Ovary (tissue), 10 donors: ENCODE measurements at places on chromosomes 11 and 22. TPM values are rescaled to one million over a fixed set of nuclear protein-coding genes. Genes with fewer than 3 reads are reported as not detected.

GRCh38 chr11:10742460-10743208, 8.4 kb upstream of the CTR9 start:
- H3K27me3 ChIP-seq: no peaks in the 10 kb centered on the region
- H3K36me3 ChIP-seq: no peaks in the 10 kb centered on the region
- H3K4me1 ChIP-seq: peaks cover 8% of the 10 kb centered on the region
- H3K27ac ChIP-seq: no peak overlapping the region
- no peak for DNase-seq
- no peak overlapping the region for H3K4me3 ChIP-seq

Gene PHOX2A
- not detected for total RNA-seq

Gene PRCP
- 56.8 TPM for total RNA-seq

GRCh38 chr11:18485913-18486528, 30.4 kb downstream of the LDHAL6A start:
- no peaks in the 10 kb centered on the region for H3K27me3 ChIP-seq
- H3K4me1 ChIP-seq: no peaks in the 10 kb centered on the region
- no peak overlapping the region for H3K27ac ChIP-seq
- no peaks in the 10 kb centered on the region for H3K36me3 ChIP-seq
- DNase-seq: no peak

Gene APIP
- 27.6 TPM for total RNA-seq

Gene CDC42BPG
- 3.2 TPM for total RNA-seq

DNA sequence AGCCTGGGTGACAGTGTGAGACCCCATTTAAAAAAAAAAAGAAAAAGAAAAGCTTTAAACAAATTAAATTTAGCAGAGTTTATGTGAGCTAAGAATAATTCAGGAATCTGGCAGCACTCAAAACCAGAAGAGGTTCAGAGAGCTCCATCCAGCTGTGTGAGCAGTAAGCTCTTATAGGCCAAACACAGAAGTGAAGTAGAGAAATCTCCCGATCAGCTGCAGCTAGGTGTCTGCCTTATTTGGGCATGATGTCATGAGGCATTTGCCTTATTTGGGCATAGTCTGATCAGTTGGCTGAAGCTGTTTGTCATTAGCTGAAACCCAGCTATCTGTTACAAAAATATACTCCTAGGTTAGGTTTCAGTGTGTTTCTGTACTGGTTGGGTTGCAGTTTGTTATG, 8.2 kb downstream of the MS4A15 start:
- H3K4me3 ChIP-seq: no peak overlapping the region
- DNase-seq: no peak
- no peaks in the 10 kb centered on the region for H3K4me1 ChIP-seq

DNA sequence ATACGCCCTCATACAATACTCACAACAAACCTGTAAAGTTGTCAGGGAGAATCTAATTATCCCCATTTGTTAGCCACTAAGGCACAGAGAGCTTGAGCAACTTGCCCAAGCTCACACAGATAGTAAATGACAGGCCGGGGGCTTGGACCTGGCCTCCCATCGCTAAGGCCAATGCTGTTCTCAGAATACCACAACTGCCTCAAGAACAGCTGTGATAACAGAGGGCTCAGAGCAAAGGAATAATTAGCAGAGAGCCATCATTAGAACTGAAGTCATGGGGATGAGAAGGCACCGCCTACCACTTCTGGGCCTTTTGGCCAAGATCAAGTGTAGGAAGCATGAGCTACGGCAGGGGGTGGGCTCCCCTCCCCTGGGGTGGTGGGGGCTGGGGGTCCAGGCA, 98.6 kb downstream of the FEZ1 start:
- H3K36me3 ChIP-seq: no peaks in the 10 kb centered on the region
- H3K27ac ChIP-seq: no peak overlapping the region

Gene TBX1
- 5.3 TPM for total RNA-seq

Gene OR5B21
- not detected for total RNA-seq

DNA sequence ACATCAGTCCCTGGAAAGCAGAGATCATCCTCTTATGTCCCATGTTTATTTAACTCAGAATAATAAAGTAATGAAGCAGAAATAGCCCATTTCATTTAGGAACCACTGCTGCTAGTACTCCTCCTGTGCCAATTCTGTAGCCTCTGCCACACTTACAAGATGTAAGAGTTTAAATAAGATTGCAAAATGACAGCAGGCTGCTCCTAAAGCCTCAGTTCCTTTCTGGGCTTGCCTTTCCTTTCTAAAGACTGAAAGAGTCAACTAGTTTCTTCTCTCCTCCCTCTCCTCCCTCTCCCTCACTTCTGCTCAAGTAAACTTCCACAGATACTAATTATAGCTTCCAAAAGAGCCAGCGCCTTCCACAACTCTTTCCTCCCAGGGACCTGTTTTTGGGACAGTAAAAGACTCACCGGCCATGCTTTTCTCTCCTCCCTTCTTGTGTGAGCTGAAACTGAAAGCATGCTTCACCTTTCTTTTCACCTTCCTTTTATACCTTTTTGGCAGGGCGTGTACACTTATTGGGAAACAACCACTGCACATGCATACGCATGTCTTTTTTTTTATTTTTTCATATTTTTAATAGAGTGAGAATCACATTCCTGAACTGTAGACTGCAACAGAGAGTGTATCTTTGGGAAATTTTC, 26.1 kb upstream of the CARD16 start:
- DNase-seq: no peak
- H3K4me3 ChIP-seq: no peak overlapping the region
- no peak overlapping the region for H3K27ac ChIP-seq
- H3K4me1 ChIP-seq: no peaks in the 10 kb centered on the region
- H3K27me3 ChIP-seq: no peaks in the 10 kb centered on the region

- no peaks in the 10 kb centered on the region for H3K36me3 ChIP-seq
- no peak overlapping the region for H3K27ac ChIP-seq
- no peaks in the 10 kb centered on the region for H3K27me3 ChIP-seq
- H3K4me1 ChIP-seq: peaks cover 19% of the 10 kb centered on the region
Observed at GRCh38 chr22:46173152-46173551, 22.8 kb downstream of the PPARA start.

- no peaks in the 10 kb centered on the region for H3K36me3 ChIP-seq
- peaks cover 25% of the 10 kb centered on the region for H3K4me1 ChIP-seq
- H3K27ac ChIP-seq: no peak overlapping the region
- DNase-seq: no peak
- no peak overlapping the region for H3K4me3 ChIP-seq
Observed at GRCh38 chr11:66904561-66904960, 47.7 kb downstream of the LRFN4 start.

Gene GAS2
- total RNA-seq: 4.3 TPM

Gene TESMIN
- total RNA-seq: 3.9 TPM

DNA sequence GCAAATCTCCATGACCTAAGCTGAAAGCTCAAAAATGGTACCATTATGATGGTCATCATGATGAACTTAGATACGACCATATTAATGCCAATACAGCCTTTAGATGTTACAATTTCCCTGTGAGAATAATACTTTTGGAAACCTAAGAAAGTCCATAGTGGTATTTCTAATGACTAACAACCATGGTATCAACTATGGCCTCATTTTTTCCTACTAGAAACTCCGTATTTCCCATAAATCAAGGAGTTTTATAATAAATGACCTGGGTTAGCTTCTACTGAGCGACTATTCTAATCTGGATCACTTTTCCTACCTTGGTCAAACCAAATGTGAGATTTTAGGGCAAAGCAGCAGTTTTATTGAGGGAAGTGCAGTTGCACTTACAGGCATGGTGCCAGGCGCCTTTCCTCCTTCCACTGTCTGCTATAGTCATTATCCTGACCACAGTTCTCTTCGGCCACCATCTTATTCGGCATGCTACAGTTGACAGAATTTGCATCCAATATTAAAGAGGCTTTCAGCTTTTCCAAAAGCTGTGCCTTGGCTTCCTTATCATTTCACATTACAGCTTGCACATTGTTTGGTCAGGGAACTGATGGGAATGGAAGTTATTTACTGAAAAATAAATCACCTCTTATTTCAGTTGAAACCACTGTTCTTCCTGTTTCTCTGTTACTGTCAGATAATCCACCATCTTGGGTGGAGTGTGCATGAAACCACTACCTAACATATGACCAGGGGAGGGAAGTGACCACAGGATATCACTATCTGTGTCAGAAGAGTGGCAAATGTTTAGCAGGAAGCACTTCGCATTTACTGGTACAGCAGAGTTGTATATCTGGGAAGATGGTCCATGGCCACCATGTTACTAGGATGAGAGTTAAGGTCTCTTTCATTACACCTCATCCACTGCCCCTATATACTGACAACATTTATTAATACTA, 74.5 kb upstream of the PICALM start:
- H3K36me3 ChIP-seq: no peaks in the 10 kb centered on the region
- H3K27me3 ChIP-seq: no peaks in the 10 kb centered on the region
- peaks cover 1% of the 10 kb centered on the region for H3K4me1 ChIP-seq
- H3K27ac ChIP-seq: no peak overlapping the region

DNA sequence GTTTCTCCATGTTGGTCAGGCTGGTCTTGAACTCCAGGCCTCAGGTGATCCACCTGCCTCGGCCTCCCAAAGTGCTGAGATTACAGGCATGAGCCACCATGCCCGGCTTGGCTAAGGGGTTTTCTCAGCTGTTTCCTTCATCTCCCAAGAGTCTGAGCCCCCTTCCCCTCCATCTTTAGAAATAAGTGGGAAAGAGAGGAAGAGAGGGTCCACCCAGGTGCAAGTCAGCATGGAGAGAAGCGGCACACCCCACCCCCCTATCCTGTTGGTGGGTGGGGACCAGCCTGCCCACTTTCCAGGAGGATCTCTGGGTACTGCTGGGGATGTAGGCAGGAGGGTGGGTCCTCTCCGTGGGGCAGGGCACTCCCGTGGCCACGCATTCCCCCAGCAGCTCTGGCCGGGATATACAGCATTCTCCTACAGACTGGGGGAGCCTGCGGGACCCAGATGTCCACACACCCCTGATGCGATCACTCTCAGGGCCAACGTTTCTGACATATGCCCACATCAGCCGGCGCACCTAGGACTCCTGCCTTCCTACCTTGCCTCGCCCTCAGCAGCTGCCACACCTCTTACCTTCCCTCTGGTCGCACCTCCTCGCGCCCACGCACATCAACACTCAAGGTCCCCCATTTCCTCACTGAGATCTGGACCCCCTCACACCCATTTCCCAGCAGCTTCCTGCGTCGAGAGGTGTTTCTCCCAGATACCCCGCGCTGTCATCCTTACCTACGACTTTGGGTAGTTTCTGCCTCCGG, 8.9 kb downstream of the SCARF2 start:
- H3K4me3 ChIP-seq: no peak overlapping the region
- H3K27me3 ChIP-seq: no peaks in the 10 kb centered on the region
- no peaks in the 10 kb centered on the region for H3K36me3 ChIP-seq
- H3K4me1 ChIP-seq: peaks cover 1% of the 10 kb centered on the region
- DNase-seq: peak; percentile 12

GRCh38 chr11:125514336-125515101, 18.5 kb upstream of the FEZ1 start:
- no peaks in the 10 kb centered on the region for H3K27me3 ChIP-seq
- no peaks in the 10 kb centered on the region for H3K4me1 ChIP-seq
- no peaks in the 10 kb centered on the region for H3K36me3 ChIP-seq
- H3K27ac ChIP-seq: no peak overlapping the region

Gene C11orf52
- total RNA-seq: 5.9 TPM

GRCh38 chr22:35601743-35602615, 15.2 kb downstream of the MB start:
- H3K27me3 ChIP-seq: no peaks in the 10 kb centered on the region
- H3K36me3 ChIP-seq: no peaks in the 10 kb centered on the region
- no peak for DNase-seq

- H3K27ac ChIP-seq: no peak overlapping the region
- H3K4me1 ChIP-seq: no peaks in the 10 kb centered on the region
- DNase-seq: no peak
- no peaks in the 10 kb centered on the region for H3K27me3 ChIP-seq
Observed at GRCh38 chr11:61082062-61082870, 20.0 kb upstream of the CD5 start.

DNA sequence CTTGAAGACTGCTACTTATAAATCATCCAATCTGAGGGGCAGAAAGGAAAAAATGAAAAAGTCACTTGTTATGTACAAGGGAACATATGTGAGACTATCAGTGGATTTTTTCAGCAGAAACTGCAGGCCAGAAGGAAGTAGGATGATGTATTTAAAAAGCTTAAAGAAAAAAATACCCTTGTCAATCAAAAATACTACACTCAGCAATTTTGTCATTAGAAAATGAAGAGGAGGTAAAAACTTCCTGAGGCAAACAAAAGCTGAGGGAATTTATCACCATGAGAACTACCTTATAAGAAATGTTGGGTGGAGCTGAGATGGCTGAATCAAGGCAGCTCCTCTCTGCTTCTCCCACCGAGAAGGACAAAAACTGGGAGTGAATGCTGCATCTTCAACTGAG, 21.1 kb downstream of the MRGPRX2 start:
- H3K4me1 ChIP-seq: no peaks in the 10 kb centered on the region
- H3K27me3 ChIP-seq: no peaks in the 10 kb centered on the region
- no peaks in the 10 kb centered on the region for H3K36me3 ChIP-seq
- no peak overlapping the region for H3K4me3 ChIP-seq
- DNase-seq: no peak
- H3K27ac ChIP-seq: no peak overlapping the region

Gene MMP27
- total RNA-seq: not detected

Gene MFNG
- total RNA-seq: 4.4 TPM

DNA sequence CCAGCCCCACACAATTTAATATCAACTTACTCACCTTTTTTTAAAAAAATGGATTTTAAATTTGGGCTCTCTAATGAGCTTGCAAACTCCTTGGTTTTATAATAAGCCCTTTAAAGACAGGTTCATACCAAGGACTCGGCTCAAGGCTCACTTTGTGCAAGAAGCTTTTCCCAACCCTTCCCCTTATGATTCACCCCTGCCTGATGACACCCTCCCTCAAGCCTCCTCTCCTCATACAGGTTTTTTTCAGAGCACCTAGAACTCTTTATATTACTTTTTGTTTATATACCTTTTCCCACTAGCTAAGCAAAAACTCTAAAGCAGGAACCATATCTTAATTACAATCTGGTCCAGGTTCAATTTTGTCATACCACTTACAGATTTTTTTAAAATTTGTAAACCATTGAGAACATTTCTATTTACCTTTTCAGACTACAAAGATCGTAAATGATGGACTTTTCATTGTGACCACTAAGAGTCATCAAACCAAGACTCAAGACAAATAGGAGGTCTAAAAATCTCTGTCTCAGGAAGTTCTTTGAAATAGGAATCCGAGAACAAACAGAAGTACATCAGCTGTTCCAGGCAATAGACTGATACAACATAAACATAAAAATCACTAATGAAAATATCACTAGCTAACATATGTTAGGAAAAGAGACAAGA, 13.1 kb upstream of the EXPH5 start:
- no peaks in the 10 kb centered on the region for H3K4me1 ChIP-seq
- no peak overlapping the region for H3K27ac ChIP-seq
- H3K4me3 ChIP-seq: no peak overlapping the region
- H3K27me3 ChIP-seq: no peaks in the 10 kb centered on the region
- DNase-seq: no peak

Gene FXYD2
- 10.5 TPM for total RNA-seq

GRCh38 chr22:42725606-42726355, 5.1 kb upstream of the A4GALT start:
- no peaks in the 10 kb centered on the region for H3K27me3 ChIP-seq
- no peak for DNase-seq
- H3K27ac ChIP-seq: no peak overlapping the region

Gene TMPRSS13
- total RNA-seq: 2.0 TPM

Gene GGT5
- total RNA-seq: 11.3 TPM
